Choroid plexus epithelial cell (primary cell): ENCODE measurements at places on chromosomes 3 and 15.

GRCh38 chr3:64264501-64265109, 39.3 kb upstream of the PRICKLE2 start:
- DNase-seq: peak; percentile 68

- no peak for DNase-seq
Measured at GRCh38 chr15:93414576-93415231, 325.7 kb upstream of the RGMA start.

DNA sequence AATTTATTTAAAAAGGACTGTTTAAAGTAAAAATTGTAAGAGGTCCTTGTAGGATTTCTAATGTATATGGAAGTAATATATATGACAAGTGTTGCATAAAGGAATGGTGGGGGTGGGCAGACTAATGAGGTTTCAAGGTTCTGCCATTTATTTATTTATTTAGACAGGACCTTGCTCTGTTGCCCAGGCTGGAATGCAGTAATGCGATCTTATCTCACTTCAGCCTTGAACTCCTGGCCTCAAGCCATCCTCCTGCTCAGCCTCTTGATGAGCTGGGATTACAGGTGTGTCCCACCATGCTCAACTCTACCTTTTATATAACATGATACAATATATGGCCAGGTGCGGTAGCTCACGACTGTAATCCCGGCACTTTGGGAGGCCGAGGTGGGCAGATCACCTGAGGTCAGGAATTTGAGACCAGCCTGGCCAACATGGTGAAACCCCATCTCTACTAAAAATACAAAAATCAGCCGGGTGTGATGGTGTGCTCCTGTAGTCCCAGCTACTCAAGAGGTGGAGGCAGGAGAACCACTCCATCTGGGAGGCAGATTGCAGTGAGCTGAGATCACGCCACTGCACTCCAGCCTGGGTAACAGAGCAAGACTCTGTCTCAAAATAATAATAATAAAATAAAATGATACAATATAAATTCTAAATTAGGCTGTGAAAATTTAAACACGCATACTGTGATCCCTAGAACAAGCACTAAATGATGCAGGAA, 33.8 kb upstream of the IGF2BP2 start:
- no peak for DNase-seq

- DNase-seq: no peak
Measured at GRCh38 chr3:8875836-8876235, 87.4 kb downstream of the RAD18 start.

- DNase-seq: no peak
Measured at GRCh38 chr3:69058947-69059224, 6.8 kb upstream of the TMF1 start.

DNA sequence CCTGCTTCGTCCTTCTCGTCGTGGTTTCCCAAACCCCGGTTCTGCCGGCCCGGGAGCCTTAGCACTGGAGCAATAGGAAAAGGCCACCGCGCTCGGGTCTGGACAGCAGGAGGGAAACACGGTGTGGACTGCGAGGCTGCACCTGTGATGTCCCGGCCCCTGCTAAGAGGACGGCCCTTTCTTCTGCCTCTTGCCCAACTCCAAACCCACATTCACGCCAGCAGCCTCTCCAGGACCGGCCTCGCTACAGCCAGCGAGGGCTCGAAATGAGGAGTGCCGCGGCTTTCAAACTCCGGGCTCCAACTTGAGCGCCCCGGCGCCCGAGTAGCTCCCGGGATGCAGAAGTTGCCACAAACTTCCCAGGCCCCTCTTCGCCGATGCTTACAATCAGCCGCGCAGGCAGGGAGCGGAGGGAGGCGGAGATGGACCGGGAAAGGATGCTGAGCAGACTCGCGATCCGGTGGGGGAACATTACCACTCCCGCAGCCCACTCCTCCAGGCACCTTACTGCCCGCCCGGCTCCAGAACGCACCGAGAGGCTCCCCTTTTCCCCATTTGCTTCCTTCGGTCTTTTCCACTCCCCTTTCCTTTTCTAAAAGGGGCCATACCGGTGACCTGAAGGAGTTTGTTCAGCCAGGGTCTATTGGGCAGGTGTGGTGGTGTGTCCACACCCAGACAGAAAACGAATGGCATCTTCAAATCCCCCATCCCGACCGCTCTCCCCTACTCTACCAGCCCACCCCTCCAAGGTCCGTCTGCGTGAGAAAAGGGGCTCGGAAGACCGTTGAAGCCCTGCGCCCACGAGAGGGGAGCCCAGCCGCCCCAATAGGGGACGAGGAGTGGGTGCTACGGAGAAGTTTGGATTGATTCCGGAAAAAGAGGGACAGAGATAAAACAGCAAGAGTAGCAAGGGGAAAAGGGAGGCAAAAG, 18.8 kb upstream of the SATB1 start:
- no peak for DNase-seq

DNA sequence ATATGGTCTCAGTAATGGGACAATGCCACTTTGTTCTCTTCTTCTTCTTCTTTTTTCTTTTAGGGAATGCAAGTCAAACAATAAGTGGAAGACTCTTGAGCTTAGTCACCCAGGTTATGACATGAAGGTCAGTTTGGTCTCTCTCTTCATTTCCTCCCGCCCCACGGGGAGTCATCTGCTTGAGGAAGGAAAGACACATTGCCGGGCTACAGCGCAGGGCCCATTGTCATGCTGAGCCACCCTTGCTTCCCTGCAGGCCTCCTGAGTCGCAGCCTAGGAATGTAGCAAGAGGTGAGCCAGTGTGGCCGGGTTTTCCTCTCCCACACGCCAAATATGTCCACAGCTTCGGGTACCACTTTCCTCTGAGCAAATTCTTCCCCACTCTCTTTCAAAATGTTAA, 47.6 kb downstream of the RAP2B start:
- DNase-seq: peak; percentile 43

- DNase-seq: peak; percentile 17
Measured at GRCh38 chr15:50182219-50183013, 420 bp downstream of the SLC27A2 start.

DNA sequence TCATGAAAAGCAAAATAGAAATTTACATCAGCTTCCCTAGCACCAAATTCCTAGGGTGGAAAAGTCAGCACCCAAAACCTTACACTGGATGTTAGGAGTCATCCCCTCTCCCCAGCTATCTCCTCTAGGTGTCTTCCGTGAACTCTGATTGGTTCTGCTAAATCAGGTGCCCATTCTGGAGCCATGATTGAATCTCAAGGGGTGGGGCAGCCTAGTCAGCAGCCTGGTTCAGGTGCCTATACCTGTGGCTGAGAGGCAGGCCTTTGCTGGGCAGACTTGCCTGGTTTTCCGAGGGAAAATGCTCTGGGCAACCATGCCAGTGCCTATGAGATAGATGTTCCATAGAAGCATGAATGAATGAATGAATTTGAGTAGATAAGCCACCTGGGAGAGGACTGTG, 336.7 kb downstream of the LRTM1 start:
- no peak for DNase-seq

- no peak for DNase-seq
Measured at GRCh38 chr15:69328080-69328479, 29.4 kb downstream of the PAQR5 start.

GRCh38 chr3:5011555-5012256, 32.5 kb downstream of the BHLHE40 start:
- no peak for DNase-seq

- DNase-seq: no peak
Measured at GRCh38 chr3:138437281-138437680, 2.9 kb downstream of the ESYT3 start.

DNA sequence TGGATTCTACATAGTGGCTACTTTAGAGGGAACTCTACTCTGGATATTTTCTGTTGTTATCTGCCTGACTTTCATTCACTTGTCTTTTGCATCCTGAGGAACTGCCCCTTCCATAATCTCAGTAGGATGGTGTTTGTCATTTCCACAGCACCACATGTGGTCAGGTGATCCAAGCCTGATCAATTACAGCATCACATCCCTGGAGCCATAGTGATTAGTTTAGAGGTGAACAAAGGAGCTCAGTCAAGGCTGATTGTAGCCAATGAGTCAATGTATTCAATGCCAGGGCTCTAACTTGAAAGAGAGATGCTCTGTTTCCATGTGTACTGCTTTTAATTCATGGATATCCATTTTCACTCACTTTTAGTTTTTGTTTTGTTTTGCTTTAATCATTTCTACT, 478.7 kb upstream of the ADAMTS9 start:
- DNase-seq: no peak

GRCh38 chr3:157132936-157133335, 27.0 kb downstream of the CCNL1 start:
- DNase-seq: no peak

DNA sequence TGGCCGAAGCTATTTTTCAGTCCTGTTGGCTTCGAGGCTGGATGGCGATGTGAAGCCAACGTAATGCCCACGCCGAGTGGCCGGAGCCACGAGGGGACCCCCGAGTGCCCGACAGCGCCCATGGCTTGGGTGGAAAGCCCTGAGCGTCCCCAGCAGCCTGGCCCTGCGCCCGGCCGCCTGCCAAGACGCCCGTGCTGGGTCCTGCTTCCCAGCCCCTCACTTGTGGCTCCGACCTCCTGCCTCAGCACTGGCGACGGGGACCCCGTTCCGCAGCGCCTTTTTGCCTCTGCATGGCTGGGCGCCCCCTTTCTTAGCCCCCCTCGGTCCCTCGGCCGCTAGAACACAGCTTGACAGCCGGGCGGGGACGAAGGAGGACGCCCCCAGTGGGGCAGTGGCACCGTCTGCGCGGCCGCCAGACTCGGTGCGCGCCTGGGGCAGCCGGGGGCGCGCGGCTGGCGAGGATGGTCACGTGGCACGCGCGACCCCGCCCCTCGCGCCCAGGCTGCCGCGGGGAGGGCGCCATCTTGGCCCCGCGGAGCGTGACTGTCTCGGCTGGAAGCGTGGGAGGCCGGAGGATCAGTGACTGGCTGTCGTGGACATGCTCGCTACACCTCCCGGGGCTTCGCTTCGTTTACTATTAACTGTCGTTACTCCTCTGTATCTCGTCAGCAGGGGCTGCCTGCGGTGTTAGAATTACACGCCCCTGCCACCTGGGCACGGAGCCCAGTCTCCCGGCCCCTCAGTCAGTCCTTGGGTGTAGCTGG, 626 bp upstream of the GPR176 start:
- peak; percentile 76 for DNase-seq

- no peak for DNase-seq
Measured at GRCh38 chr3:172148702-172149565, 109.6 kb downstream of the FNDC3B start.

GRCh38 chr3:49638445-49638844, 35.7 kb upstream of the APEH start:
- DNase-seq: peak; percentile 55

- DNase-seq: no peak
Measured at GRCh38 chr3:122077293-122078234, 22.4 kb downstream of the CD86 start.

- peak; percentile 56 for DNase-seq
Measured at GRCh38 chr3:195173657-195174056, 97.3 kb downstream of the XXYLT1 start.

DNA sequence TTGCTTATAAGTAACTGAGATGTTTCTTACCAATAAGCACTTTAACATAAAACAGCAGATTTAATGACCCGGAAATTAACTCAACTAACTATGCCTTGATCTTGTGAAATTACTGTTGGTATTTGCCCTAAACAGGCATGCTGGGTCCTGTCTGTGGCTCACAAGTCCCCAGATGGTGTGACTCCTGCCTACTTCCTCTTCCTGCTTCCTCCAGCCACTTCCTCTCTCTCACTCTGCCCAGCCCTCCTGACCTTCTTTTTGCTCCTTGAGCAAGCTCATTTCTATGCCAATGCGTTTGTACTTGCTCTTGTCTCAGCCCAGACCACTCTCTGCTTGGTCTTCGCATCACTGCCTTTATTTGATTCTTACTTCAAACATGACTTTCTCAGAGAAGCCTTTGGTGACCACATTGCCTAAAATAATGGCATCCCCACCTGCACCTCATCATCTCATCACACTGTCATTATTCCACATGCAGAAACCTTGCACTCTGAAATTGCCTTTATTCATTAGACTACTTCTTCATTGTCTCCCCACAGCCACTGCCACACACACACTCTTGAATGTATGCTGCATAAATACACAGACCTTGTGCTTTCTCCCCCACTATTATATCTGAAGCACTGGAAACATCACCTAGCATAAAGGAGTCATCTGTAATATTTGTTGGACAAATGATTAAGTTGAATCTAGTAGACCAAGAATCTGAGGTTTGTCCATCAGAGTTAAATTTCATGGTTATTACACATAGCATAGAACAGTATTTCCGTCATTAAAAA, 256.3 kb upstream of the SEMA6D start:
- DNase-seq: no peak

DNA sequence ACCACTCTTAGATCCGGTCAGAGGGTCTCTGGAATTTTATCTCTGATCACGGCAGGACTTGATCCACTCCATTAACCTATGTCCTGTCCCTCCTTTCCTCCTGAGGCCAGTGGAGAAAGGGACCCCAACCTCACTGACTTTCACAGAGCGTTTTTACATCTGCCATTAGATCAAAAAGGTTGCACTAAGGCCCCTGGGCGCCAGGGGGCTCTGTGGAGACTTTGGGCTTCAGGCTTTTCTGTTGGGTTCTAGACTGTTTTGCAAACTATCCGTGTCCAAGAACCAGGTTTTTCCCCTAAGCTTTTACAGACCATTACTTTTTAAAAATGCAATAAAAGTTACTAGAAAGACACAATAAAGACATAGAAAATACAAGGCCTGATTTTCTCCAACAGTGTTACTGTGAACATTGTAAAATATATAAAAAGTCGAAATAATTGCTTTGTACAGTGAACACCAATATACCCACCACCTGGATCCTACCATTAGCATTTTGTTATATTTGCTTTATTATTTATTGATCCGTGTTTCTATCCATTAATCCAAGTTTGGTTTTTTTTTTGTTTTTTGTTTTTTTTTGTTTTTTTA, 159.7 kb downstream of the POLR2M start:
- peak; percentile 62 for DNase-seq

- DNase-seq: no peak
Measured at GRCh38 chr3:62638316-62638715, 236.9 kb downstream of the CADPS start.

DNA sequence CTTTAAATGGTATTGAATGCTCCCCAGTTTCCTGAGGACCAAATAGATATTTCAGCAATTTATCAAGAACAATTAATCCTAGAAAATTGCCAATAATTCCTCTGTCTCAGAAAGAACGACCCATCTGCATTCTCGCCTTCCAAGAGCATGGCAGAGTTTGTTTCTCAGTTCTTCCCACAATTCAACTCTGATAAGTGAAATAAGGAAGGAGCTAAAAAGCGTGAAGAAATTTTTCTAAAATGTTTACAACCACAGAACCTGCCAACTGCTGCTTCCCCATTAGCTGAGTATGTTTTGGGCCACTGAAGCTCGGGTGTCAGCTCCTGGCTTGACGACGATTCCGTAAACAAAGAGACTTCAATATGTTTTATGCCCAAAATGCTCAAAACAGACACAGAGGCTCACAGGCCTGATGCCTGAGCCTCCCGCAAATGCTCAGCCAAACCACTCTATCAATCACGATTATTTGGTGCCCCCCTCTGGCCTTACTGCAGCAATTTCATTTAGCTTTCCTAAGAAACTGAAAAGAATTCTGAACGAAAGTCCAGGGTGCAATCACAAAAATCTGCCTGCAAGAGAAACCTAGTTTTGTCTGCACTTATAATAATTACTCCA, 259.2 kb upstream of the CCDC54 start:
- peak; percentile 91 for DNase-seq

- no peak for DNase-seq
Measured at GRCh38 chr3:57142411-57142723, 22.8 kb downstream of the IL17RD start.

- no peak for DNase-seq
Measured at GRCh38 chr3:188523291-188523690, 369.3 kb downstream of the LPP start.
